ENCODE measurements at places on chromosomes 6 and 20. TPM values are rescaled to one million over a fixed set of nuclear protein-coding genes. Genes with fewer than 3 reads are reported as not detected.

PRDM13 gene
- not detected for total RNA-seq

PSMB9 gene
- total RNA-seq, result 42.3 TPM

PTCRA gene
- total RNA-seq, result not detected

CRIP3 gene
- total RNA-seq, result not detected

TMEM200A gene
- 44.5 TPM for total RNA-seq

C6orf58 gene
- total RNA-seq, result not detected

TMEM170B gene
- total RNA-seq, result 0.87 TPM

MEI4 gene
- total RNA-seq, result not detected

FILIP1 gene
- total RNA-seq, result 0.29 TPM

NOX3 gene
- total RNA-seq, result not detected
